CD4-positive, alpha-beta T cell treated with Interleukin-4 for 4 hours (primary cell): ENCODE measurements at places on chromosomes 11 and 22.

DNA sequence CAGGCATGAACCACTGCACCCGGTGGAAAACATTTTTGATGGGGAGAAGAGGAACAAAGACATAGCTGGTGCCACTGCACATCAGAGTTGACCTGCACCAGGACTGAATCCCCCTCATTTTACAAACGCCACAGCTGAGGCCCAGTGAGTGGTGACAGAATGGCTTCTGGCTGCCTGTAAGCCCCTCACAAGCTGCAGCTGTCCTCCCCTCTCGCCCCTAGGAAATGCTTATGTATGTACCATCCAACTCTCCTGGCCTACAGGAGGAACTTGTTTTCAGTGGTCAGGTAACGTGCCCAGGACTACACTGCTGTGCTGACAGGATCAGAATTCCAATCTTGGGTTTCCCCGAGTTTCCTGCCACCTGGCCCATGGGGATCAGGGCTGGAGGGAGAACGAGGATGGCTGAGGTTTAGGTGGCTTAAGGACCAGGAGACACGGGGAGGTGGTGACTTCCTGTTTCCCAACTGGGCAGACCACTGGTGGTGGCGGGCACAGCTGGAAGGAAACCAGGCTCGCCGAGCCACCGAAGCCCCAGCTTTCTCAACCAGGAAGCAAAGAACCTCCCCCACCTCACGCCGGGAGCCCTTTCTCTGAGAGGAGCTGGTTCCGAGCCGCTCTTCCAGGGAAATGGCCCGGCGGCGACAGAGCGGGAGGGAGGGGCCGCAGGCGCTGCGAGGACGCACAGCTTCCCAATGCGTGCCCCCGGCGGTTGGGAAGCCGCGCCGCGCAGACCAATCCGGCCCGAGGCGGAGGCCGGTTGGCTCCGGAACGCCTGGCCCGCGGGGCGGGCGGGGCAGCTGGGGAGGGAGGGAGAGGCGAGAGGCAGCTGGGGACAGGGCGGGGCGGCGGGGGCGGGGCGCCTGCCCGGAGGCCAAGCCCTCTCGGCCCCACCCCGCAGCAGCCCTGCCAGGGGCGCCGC lies 1.0 kb upstream of the LRFN4 start:
- DNase-seq, result peak; percentile 80

GRCh38 chr22:48084041-48084728 lies 1321.7 kb downstream of the TBC1D22A start:
- DNase-seq, result no peak

DNA sequence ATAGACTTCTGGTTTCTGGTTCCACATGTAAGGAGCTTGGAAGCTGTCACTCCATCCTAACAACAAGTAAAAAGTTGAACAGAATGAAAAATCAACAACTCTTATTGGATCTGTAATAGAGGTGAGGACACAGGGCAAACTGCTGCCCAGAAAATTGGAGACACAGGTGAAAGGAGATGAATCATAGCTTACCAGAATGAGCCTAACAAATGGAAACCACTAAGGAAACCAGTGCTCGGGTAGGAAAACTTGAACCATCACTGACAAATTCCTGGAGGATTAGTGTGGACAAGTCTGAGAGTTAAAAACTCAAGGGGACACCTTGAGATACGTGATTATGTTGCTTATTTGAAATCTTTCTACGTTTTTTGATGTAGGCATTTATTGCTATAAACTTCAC lies 52.1 kb downstream of the GDPD4 start:
- DNase-seq, result no peak

DNA sequence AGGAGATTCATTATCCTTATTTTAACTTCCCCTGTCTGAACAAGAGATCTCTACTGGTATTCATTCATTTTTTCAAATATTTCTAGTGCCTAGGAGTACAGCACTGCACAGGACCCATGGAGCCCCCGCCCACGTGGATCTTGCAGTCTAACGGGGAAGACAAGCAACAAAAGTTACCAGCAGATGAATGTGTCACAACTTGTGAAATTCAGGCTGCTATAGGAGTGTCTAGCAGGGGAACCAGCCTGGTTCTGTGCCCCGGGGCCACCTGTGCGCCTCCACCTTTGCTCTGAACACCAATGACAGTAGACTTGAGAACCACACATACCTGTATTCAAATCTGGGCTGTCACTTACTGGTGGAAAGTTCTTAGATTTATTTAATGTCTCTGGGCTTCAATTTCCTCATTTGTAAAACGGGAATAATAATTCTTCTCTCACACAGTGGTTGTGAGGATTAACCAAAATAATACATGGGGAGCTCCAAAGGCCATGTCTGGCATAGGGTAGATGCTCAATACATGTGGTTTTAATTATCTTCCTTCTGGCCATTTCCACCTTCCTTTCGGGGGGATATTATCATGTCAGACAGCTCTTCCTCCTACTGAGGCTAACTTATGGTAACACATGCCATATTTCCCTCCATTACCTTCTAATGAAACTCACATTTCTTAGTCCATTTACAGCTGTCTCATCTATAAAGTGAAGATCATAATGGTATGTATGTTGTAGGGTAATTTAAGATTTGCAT lies 17.8 kb downstream of the POU2AF1 start:
- DNase-seq, result no peak

DNA sequence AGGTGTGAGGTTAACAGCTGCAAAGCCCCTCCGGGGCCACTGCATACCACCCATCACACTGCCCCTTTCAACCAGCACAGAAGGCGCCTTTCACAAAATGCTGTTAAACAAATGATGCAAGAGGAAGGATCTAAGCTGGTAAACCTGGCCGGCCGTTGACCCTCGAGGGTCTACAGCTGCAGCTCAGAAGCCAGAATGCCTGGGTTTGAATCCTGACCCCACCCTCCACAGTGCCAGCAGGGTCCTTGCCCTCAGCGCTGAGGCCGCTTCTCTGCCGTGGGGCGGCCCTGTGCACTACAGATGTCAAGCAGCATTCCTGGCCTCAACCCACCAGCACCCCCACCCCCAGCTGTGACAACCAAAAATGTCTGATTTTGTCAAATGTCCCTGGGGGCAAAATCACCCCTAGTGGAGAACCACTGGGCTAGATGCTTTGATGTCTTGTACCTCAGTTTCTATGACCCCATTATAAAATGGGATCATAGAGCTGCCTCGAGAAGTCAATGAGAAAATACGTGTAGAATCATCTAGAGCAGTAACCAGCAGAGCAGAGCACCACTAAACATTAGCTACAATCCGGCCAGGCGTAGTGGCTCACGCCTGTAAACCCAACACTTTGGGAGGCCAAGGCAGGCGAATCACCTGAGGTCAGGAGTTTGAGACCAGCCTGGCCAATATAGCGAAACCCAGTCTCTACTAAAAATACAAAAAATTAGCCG lies 77.9 kb downstream of the CELSR1 start:
- DNase-seq, result no peak

DNA sequence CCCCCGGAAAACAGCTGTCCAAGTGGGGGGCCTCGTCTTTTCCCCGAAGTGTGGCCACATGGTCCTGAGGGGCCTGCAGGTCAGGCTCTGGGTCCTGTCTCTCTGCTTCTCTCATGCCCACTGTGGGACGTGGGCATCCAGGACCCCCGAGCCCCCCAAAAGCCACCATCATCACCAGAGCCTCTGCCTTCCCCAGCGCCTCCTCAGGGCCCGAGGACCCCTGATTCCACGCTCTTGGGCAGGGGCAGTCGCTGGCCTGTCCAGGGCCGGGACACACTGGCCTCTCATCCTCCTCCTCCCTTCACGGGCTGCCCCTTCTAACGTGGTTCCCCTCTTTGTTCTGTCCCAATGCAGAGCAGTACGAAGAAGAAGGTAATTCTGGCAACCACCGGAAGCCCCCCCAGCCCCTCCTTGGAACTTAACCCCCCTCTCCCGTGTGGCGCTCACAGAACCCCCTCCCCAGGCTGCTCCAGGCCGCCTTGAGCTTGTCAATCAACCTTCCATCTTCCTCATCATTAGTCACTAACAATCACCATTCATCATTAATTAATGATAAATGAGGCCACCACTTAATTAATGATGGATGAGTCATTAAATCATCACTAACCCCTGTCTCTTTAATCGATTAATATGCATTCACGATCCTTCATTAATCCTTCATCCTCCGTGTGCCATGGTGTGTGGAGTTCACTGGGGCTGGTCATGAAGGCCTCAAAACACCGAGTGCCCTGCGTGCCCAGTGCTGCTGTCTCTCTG lies 3.9 kb downstream of the TNNT3 start:
- DNase-seq, result no peak

DNA sequence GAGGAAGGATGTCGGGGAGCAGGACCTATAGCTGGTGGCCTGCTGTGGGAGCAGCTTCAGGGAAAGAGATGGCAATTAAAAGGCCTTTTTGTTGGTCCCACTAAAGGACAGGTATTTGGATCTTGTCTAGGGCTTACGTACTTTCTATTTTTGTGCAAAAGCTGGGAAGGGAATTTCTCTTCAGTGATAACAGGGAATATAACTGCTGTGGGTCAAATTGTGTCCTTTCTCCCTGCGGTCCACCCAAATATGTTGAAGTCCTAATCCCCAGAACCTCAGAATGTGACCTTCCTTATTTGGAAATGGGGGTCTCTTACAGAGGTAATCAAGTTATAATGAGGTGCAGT lies 14.0 kb downstream of the HSPA8 start:
- DNase-seq, result no peak

DNA sequence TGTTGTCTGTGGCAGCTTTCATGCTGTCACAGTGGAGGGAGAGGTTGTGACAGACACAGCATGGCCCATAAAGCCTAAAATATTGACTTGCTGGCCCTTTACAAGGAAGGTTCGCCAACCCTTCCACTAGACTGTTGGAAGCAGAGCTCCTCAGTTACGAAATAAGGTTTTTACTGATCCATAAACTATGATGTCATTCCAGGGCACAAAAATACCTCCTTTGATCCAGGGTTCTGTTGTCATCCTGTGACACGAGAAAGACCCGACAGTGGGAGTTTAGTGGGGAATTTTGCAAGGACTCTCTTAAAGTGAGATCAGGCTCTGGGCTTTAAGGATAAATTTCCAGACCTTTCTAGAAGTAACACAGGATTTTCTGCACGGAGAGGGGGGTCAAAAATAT lies 15.7 kb downstream of the BARX2 start:
- no peak for DNase-seq

- DNase-seq, result no peak
These were observed 745 bp downstream of the NCAM1 start for GRCh38 chr11:112961751-112962578.

GRCh38 chr11:13238879-13239514 lies 38.6 kb upstream of the BMAL1 start:
- peak; percentile 52 for DNase-seq

DNA sequence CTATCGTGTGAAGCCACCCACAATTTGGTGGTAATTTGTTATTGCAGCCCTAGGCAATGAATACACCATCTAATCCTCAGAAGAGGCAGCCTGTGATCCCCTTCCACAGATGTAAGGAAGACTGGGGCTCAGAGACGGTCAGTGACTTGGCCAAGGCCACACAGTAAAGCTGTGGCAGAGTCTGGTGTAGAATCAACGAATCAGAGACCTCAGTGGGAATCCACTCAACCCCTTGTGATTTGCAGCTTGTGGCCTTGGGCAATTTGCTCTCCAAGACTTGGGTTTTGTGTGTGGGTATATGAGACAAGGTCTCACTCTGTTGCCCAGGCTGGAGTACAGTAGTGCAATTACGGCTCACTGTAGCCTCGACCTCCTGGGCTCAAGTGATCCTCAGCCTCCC lies 1.9 kb downstream of the LGALS2 start:
- DNase-seq, result no peak

DNA sequence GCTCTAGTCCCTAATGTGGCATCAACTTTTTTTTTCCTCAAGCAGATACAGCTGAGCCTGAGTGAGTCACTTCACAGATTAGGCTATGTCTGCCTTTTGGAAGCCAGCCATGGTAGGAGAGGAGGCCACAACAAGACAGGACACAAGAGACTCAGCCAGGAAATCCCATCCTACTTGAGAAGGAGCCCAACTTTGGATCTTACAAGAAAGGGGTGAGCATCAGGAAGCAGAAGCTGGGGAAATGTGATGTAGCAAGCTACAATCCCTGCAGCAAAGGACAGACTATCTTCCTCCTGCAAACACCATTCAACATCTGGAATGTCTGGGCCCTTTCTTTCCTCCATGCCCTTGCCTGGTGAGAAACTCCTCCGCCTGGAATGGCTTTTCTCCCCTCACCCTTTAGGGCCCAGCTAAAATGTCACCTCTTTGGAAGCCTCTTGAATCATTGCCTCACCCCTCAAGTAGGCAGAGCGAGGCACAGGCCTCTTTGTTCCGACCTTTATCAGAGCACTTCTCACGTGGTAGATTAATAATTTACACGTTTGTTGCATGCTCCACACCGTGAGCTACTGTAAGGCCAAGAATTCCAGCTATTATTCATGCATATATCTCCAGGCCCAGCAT lies 156.4 kb upstream of the PITPNB start:
- no peak for DNase-seq

GRCh38 chr22:38214302-38215056 lies 12.7 kb downstream of the MAFF start:
- DNase-seq, result peak; percentile 82

GRCh38 chr22:25407859-25408229 lies 156.6 kb upstream of the GRK3 start:
- DNase-seq, result no peak

GRCh38 chr11:109320595-109320994 lies 101.4 kb upstream of the C11orf87 start:
- DNase-seq, result no peak

- DNase-seq, result peak; percentile 38
These were observed 62.6 kb upstream of the PTPRJ start for GRCh38 chr11:47917599-47918369.

- DNase-seq, result no peak
These were observed 220.3 kb downstream of the ADAMTS15 start for GRCh38 chr11:130668751-130669150.

DNA sequence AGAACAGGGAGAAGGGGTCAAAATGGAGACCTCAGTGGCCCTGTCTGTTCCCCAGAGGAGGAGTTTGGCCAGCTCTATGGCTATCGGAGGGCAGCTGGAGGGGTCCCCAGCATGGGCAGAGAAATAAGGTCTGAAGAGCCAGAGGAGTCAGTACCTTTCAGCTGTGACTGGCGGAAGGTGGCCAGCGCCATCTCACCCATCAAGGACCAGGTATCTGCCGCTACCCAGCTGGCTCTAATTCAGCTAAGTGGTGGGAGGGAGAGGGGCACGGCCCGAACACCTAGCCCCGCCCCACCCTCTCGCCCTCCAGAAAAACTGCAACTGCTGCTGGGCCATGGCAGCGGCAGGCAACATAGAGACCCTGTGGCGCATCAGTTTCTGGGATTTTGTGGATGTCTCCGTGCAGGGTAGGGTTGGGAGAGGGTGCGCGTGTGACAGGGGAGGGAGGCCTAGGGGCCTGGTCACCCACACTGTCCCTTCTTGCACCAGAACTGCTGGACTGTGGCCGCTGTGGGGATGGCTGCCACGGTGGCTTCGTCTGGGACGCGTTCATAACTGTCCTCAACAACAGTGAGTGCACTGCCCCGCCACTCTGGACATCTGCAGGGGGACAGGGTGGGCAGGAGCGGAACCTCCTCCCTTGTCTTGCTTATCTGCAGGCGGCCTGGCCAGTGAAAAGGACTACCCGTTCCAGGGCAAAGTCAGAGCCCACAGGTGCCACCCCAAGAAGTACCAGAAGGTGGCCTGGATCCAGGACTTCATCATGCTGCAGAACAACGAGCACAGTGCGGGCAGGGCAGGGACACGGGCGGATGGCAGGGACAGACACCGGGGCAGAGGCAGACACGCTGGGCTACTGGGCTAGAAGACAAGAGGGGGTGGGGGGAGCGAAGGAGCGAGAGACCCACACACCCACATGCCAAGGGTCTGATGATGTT lies 2.8 kb downstream of the CTSW start:
- no peak for DNase-seq
